ENCODE measurements at places on chromosomes 3 and 15. TPM values are rescaled to one million over a fixed set of nuclear protein-coding genes. Genes with fewer than 3 reads are reported as not detected.

The GOLGA8M gene
- total RNA-seq, result 1.3 TPM

DNA sequence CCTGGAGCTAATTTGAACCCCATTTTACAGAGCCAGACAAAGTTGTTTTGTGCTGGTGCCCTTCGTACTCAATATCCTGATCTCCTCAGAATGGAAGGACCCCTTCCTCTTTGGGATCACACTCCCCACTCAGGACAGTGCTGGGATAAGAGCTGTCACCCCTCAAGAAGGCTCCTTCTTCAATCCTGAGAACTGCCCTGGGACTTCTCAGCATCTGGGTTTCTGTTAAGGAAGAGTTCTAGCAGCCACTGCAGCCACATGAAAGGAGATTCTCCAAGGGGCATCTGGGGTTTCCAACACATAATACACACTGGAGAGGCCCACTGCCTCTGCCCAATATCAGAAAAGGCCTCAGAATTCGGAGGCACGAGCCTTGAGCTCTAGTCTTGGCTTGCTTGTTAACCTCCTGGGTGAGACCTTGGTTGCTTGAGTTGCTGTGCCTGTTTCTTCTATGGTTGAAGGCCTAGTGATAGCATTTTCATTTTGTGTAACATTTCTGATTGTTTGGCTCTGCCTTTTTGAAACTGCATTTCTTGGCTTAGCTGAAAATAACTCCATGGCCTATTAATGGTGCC lies 78.8 kb upstream of the NMNAT3 start:
- DNase-seq, result no peak

GRCh38 chr3:4752201-4753072 lies 226.8 kb upstream of the BHLHE40 start:
- DNase-seq, result peak; percentile 99

- DNase-seq, result no peak
These were observed 88.0 kb upstream of the ACKR4 start for GRCh38 chr3:132509096-132509495.

DNA sequence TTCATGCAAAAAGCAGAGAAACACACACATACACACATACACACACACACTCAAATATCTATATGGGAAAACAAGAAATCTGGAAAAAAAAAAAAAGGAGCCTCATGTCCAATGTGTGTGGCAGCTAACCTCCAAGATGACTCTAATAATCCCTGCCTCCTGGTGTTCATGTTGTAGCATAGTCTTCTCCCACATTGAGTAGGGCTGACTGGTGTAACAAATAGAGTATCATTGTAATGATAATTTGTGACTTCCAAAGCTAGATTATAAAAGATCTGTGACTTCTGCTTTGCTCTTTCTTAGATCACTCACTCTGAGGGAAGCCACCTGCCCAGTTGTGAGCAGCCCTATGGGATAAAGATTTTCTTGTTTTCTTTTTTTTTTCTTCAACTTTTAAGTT lies 130.9 kb upstream of the TNIK start:
- no peak for DNase-seq

The MON1A gene
- total RNA-seq, result 9.7 TPM

GRCh38 chr3:10205451-10206165 lies 40.9 kb downstream of the IRAK2 start:
- peak; percentile 70 for DNase-seq

- DNase-seq, result peak; percentile 59
These were observed 142.5 kb upstream of the UBE2E1 start for GRCh38 chr3:23663246-23663645.

- DNase-seq, result no peak
These were observed 139.2 kb downstream of the THSD4 start for GRCh38 chr15:71254491-71254890.

DNA sequence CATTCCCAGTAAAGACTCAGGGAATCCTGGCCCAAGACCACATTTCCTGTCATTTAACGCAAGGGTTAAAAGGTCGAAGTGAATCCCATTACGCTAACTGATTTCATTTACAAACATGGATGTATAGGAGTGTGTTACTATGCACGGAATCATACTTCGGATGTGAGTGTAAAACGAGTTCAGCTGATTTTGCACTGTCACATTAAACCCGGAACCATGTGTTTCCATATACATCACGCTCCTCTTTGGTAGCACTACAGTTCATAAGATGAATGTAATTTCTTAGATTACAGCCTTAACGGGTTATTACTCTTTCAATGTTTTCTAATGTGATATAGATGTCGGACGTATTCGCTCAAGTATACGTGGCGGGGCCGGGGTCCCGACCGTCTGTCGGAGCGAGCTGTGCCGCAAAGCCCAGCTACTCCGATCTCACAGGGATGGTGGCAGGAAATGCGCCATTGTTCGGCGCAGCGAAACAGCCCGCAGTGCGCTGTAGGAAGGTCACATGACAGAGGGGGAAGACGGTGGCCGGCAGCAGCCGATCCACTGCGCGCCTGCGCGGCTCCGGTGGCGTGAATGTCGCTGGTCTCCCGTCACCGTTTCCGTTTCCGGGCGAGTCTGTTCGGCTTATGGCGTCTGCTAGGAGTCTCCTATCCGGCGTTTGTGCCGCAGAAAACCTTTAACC lies 97.3 kb downstream of the NPAP1 start:
- DNase-seq, result peak; percentile 48

The GREM1 gene
- total RNA-seq, result 527 TPM

DNA sequence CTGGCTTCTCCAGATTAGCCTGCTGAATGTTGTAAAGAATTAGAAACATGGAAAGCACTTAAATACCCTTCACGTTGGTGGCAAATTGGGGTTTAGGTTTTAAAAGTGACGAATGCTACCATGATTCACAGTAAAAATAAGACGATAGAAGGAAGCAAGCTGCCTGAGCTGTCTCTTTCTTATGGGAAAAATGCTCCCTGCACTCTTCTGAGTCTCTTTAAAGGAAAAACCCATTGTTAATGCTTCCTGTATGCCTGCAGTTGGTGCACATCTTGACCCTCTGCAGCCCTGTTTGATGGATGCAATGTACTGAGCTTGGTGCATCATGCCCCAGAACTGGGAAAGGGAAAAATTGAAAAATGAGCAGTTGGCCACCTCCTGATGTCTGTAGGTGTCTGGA lies 258.6 kb upstream of the RASGRP1 start:
- DNase-seq, result no peak

The TMEM207 gene
- not detected for total RNA-seq

- DNase-seq, result peak; percentile 91
These were observed 374.3 kb upstream of the TGFBR2 start for GRCh38 chr3:30232142-30232541.

GRCh38 chr15:38631119-38632075 lies 66.8 kb upstream of the RASGRP1 start:
- no peak for DNase-seq

GRCh38 chr15:51588966-51589365 lies 33.6 kb downstream of the DMXL2 start:
- DNase-seq, result no peak

GRCh38 chr3:110243081-110243480 lies 828.5 kb upstream of the NECTIN3 start:
- DNase-seq, result peak; percentile 75

The ENTPD3 gene
- not detected for total RNA-seq

The PPP4R2 gene
- total RNA-seq, result 62.2 TPM

The TGM4 gene
- not detected for total RNA-seq

The CYP8B1 gene
- total RNA-seq, result not detected

The CAND2 gene
- total RNA-seq, result 6.1 TPM

DNA sequence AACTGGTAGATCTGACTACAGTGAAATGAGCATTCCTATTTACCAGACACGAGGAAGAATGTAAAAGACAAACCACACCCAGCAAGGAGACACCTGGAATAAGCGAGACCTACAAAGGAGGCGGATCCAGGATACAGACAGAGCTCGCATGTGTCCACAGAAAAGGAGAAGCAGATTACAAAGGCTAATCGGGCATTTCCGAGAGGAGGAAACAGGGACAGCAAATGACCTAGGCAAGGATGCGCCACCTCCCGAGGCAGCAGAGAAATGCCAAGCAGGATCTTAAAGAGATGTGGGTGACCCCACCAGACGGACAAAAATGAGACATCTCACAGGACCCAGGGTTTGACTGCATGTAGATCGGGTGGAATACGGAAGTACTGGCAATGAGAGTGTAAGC lies 63.2 kb upstream of the IQSEC1 start:
- no peak for DNase-seq

- no peak for DNase-seq
These were observed 177.8 kb upstream of the GAP43 start for GRCh38 chr3:115445559-115445958.

DNA sequence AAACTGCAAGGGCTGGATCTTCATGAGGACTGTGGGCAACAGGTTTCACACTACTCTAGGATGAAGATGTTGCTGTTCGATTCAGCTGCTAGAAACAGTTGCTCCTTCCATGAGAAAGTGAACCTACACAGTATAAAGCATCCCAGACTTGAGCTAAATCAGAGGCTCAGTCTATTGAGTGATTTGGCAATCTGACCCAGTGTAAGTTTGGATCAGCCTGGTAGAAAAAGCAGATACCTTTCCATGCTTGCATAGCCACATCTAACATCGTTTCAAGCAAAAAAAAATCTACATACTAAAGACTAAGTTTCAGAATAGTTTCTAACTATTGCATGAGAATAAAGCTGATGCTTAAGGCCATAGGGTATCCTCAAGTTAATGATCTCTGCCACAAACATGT lies 4.6 kb downstream of the UQCC5 start:
- DNase-seq, result no peak

- no peak for DNase-seq
These were observed 2.9 kb downstream of the POLQ start for GRCh38 chr3:121542924-121543323.

DNA sequence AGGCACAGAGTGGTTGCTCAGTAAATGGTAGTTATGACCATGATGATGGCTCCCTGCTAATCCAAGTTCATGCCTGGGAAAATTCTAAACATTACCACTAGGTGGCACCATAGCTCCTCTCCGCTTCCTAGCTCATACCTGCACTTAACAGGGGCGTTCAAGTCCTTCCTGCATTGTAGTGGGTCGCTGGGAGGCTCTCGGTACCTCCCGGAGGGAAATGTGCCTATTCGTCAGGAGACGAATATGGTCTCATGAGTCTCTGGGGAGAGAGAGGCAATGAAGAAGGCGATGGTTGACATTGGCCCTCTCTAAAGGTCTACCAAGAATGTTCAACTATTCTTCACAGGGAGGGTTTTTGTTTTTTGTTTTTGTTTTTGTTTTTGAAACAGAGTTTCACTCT lies 10.9 kb downstream of the MESP1 start:
- peak; percentile 83 for DNase-seq

GRCh38 chr3:152331018-152331541 lies 62.4 kb downstream of the MBNL1 start:
- DNase-seq, result peak; percentile 71

The GHSR gene
- not detected for total RNA-seq

GRCh38 chr3:157122116-157122515 lies 37.8 kb downstream of the CCNL1 start:
- peak; percentile 98 for DNase-seq

DNA sequence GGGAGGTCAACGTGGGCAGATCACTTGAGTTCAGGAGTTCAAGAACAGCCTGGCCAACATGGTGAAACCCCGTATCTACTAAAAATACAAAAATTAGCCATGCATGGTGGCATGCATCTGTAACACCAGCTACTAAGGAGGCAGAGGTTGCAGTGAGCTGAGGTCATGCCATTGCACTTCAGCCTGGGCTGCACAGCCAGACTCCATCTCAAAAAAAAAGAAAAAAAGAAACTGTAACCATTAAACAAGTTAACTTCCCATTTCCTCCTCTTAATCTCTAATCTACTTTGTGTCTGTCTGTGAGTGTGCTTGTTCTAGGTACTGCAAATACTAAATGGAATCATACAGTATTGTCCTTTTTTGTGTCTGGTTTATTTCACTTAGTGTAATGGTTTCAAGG lies 2.7 kb downstream of the RBM6 start:
- DNase-seq, result no peak

DNA sequence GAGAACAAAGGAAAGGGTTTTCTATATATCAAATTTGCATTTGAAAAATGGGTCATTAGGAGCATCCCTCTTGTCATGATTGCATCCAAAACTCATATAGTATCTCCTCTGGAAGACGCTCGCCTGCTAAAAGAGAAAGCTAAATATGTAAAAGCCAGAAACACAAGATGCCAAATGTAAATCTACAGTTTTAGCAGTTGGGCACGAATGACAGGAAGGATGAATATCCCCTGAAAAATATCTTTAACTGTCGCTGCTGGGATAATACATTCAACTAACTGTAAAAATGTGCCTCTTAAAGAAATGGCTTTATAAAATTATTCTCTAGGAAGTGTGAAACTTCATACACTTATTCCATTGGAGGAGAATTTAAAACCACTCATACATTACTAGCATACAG lies 101.7 kb downstream of the DCLK3 start:
- DNase-seq, result no peak

DNA sequence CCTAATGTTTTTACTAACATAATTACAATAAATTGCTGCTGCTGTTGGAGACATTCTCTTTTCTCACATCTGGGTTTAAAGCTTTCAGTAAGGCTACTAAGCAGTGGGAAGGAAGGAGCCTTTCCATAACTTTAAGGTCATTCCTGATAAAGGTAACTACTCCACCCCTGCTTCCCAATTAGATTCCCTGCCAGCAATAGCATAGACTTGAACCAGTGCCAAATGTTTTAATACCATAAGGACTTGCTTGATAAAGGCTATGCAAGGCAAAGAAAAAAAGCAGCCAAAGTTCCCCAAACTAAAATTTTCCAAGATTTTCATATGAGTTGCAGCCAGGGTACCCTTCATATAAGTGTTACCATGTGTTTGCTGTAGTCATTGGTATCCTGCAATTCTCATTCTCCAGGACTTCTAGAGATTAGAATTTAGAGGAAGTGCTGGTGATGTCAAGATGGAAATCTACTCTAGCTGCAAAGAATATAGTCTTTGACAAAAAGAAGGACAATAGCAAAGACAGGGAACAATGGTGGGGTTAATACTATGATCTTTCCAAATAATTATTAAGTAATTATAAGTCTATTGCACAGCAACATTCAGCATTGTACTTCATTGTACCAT lies 106.1 kb downstream of the FILIP1L start:
- no peak for DNase-seq

DNA sequence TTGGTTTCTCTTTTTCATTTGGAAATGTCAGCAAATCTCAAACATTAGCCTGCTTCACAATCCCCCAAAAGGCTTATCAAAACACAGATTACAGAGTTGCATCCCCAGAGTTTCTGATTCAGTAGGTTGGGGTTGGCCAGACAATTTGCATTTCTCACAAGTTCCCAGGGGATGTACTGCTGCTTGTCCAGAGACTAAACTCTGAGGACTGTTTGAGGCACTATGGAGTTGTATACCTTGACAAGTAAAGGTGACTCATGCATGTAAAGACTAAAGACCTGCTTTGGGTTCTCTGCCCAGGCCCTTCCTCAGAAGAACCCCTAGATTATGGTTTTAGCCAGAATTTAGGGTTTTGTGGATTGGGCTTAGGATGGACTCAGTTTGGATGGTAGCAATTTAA lies 151.1 kb upstream of the ARHGEF26 start:
- DNase-seq, result no peak

The PARP6 gene
- 29.6 TPM for total RNA-seq

DNA sequence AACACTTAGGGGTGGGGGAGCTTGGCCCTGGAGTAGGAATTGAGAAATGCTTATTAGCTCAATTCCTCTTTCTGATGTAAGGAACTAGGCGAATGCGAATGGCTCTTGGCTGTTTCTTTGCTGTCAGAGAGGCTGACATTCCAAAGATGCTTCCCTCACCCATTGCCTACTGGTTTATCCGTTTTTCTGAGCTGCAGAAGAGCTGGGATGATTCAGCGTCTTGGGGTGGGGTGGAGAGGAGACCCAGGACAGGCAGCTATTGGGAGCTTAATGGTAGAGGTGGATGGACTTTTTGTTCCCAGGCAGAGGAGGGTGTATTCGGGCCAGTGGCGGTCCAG lies 9.8 kb downstream of the PLEKHO2 start:
- DNase-seq, result peak; percentile 96

All from fibroblast of villous mesenchyme (primary cell).